ENCODE measurements at places on chromosomes 2 and 18.

DNA sequence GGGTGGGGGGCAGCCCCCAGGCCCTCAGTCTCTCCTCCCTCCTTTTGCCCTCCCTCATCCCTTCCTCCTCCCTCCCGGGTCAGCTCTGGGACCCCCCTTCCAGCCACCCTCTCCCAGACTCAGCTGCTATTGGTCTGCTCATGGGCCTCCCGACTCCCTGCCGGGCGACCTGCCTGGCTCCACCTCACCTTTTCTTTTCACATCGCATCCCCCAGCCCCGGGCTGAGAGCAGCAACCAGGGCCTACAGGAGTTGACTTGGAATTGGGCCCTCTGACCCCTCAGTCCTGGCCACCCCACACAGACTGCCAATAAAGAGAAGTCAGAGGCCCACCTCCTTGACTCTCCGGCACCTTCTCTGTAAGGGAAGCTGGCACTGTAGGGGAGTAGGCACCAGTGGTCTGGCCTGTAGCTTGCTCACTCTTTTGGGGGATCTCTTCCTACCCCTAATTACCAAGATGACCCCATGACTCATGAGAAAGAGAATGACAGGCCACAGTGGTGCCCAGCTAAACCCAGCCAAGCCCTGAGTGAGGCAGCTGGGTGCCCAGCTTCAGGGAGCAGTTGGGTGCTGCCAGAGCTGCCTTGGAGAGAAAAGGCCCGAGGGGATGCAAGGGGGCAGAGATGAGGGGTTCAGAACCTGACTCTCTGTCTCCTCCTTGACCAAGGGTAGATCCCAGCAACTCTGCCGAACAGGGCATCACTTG, 2.0 kb upstream of the ECEL1 start:
- DNase-seq: no peak

- no peak for DNase-seq
Measured at GRCh38 chr2:179837408-179837807, 24.0 kb downstream of the ZNF385B start.

- DNase-seq: no peak
Measured at GRCh38 chr18:40529478-40529877, 1425.6 kb upstream of the PIK3C3 start.

DNA sequence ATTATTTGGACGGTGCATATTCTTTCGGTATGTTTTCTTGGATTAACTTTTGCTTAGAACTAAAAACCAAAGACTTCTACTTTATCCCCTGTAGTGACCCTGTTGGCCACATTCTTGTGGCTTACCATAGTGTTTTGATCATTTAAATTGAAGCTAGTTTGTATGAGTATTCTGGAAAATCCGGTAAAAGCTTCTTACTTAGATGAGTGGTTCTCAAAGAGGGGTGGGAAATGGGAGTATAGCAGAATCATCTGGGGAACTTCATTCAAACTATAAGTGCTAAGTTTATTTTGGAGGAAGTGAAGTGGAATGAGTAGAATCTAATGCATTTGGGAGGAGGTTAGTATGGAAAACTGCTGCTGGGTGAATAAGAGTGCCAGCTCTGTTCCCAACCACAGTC, 3.8 kb downstream of the PPP1CB start:
- no peak for DNase-seq

- DNase-seq: no peak
Measured at GRCh38 chr18:21004726-21005125, 106.9 kb downstream of the ROCK1 start.

GRCh38 chr2:2014251-2014771, 270.0 kb upstream of the PXDN start:
- no peak for DNase-seq

DNA sequence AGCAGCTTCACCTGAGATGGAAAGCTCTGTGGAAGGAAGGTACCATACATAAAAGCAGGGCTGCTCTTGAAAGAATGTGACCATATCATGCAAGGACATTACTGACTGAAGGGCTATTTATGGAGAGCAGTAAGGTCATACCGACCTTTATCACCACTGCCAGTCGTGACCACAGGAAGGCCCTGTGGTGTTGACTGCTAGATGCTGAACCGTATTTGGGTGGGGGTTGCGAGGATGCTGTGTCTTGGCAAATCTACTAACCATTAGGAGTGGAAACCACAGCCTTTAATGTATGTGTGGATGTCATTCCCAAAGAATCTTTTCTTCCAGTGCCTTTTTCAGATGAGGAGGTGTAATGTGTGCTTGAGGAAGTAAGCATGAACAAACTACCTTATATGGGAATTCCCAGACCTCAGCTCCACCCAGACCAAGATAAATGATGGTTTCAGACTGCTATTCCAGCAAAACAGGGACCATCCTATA, 60.8 kb downstream of the LIMS1 start:
- DNase-seq: no peak

DNA sequence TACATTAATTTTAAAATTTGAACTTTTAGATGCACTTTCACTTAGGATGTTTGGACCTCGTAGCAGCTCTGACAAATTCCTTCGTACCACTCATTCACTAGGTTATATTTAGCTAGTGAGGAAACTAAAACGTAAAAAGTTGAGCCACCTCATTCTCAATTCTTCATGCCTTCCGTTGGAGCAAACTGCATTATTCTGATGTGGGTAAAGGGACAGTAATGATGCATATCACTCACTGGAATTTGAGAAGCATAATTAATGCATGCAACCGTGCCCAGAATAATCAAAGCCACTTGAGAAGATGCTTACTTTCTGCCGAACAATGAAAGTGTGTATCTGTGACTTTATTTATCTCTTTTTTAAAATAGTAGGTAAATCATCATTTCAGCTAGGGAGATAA, 2.2 kb downstream of the CNOT9 start:
- no peak for DNase-seq

GRCh38 chr18:75045272-75045671, 163.7 kb downstream of the PTGR3 start:
- DNase-seq: no peak

DNA sequence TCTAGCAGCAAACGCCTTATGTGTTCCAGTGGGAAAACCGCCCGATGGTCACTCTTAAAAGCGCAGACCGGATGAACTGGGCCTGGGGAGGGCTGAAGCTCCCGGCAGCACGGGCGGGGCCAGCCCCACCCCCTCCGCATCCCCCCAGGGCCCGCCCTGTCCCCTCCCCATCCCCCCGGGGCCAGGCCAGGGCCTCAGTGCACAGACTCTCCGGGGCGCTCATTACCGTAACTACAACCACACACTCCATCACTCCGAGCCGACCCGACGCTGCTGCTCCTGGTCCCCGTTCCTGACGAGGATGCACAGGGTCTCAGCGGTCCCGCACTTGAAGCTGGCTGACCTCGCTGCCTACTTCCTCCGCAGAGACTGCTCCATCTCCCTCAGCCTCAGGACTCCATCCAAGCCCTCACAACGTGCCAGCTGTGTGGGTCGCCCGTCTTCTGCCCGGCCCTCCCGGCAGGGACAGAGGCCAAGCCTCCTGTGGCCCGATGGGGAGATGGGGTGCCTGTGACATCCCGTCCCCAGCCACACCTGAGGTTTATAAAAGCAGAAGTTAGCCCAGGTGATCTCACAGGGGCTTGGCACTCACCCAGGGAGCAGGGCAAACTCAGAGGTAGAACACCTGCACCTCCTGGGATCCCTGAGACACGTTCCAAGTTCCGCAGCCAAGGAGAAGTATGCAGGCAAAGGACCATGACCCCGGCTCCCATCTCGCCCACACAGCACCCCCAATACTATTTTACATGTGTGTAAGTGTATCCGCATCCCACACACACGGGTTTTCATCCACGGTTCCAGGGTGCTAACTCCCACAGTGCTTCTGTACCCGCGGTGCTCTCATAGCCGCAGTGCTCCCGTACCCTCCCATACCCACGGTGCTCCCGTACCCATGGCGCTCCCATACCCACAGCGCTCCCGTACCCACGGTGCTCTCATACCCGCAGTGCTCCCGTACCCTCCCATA, 36.0 kb downstream of the SLC66A2 start:
- DNase-seq: no peak

GRCh38 chr2:63347361-63347760, 240.9 kb downstream of the WDPCP start:
- no peak for DNase-seq

- no peak for DNase-seq
Measured at GRCh38 chr18:59005262-59005661, 134.4 kb upstream of the SEC11C start.

GRCh38 chr18:13562494-13563029, 163.8 kb downstream of the FAM210A start:
- no peak for DNase-seq

GRCh38 chr2:7621018-7621814, 704.0 kb downstream of the RNF144A start:
- DNase-seq: no peak

GRCh38 chr2:176158855-176159662, 2.0 kb downstream of the HOXD3 start:
- DNase-seq: no peak

GRCh38 chr2:74379851-74380789, at the start of gene DCTN1:
DCTN1 (minus strand) TSS chr2:74380311; CDS start chr2:74380037, 274 bp downstream.
- no peak for DNase-seq

DNA sequence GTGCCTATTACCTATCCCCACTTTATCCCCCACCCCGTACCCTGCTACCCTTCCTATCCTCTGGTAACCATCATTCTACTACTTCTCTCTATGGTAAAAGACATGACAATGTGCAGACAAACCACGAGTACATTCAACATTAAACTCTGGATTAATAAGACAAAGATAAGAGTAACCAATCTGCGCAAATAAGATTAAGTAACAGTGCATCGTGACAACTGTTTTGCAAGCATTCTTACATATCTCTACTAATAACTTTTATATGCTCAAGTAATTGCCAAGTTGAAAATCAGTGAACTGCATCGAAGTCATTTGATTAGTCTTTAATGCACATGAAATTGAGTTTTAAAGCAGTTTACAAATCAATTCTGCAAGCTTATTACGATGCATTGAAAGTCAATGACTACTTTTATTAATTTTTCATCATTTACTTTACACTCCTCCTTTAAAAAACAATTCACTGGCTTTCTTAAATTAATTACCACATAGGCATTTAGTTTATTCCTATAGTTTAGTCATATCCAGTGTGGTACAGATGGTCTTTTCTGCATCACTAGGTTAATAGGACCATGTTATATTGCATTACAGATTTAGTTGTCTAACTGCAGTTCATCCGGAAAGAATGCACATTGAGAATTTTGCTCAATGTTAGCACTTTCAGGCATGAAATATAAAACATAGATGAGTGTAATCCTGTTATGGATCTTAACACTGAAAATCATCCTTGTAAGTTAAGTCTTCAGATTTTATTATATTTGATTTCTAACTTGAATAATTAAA, 178.1 kb downstream of the GCA start:
- DNase-seq: no peak

- DNase-seq: no peak
Measured at GRCh38 chr2:107102176-107102575, 216.2 kb upstream of the ST6GAL2 start.

DNA sequence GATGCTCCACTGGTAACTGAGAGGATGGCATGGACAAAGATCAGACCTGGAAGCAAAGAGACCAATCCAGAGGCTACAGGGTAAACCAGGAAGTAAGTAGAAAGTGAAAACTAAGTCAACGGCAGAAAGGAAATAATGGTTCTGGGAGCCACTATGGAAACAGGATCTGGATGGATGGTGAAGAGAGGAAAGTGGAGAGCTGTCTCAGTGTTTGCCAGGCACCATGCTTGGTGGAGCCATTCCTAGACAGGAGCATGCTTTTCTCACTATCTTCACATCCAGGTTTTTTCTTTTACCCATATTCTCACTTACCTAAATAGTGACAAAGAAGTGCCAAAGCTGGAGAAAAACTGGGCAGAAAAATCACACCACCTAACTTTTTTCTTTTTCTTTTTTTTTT, 22.2 kb downstream of the ZNF521 start:
- no peak for DNase-seq

DNA sequence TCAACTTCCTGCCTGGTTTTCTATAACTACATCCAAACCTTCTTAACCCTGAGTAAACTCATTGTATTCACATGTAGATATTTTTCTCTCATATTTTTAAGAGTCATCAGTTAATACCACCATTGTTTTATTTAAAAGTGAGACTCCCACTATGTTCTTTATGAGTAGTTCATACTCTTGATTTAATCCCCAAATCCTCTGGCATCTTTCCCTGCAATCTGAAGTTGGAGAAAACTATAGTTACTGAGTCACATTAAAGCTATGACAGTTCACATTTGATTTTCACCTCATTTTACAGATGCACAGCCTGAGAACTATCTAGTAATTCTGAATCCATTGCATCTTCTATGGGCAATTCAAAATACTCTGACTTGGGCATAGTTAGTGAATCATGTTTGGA, 1358.7 kb upstream of the NRXN1 start:
- no peak for DNase-seq

DNA sequence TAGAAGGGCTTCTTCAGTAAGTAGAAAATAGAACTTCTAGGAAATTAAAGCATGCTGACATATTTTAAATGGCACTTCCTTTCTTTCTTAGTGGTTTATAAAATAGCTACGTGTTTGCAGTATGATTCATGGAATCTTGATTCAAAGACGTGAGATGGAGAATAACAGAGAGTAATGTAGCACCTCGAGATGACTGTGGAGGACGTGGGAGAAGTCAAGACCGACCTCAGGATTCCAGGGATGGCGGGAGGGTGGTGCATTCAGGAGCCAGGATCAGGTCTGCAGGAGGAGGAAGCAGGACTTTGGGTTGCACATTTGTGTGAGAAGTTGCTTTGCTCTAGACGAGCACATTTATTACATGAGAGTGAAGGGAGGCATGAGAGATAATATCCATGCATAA, 56.0 kb downstream of the DCDC2C start:
- no peak for DNase-seq

- no peak for DNase-seq
Measured at GRCh38 chr2:39741871-39742270, 37.2 kb downstream of the THUMPD2 start.

DNA sequence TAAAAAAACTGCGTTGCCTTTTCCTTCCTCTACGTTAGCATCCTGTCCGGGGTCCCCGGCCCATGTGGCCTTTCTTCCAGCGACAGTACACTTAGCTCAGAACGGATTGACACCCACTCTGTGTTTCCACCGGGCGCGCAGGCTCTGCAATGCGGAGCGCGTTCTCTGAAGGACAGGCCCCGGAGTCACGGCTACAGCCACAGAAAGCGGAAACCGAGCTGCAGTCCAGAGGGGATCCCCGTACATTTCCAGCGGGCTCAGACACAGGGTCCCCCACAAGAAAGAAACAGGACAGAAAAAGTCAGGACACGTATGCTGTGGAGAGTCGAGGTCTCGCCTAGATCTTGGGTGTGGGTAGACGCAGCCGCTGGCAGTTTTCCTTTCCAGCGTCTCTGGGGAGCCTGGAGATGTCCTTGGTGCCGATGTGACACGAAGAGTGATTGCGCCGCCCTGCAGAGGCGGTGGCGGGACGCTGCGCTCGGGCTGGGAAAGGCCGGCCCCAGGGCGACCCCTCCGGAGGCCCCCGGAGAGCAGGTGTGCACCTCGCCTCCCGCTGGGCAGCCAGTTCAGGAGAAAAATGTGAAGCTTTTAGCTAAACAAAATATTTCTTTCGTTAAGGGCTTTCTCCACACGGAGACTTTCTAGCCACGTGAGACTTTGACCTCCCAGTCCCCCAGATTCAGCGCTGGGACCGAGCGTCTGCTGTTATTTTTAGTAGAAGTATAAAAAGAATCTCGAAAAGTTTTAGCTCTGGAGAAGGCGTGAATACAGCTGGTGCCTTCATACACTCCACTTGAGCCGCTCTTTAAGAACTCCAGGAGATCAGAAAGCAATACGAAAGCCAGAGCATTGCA, 1.3 kb upstream of the ACKR3 start:
- no peak for DNase-seq

All from NCI-H2081 treated with DMSO at 0.1 percent for 48 hours (cell line).